T-cell (primary cell): ENCODE measurements at places on chromosomes 4 and X.

GRCh38 chrX:53047228-53047627, 1.4 kb upstream of the GPR173 start:
- DNase-seq: no peak

DNA sequence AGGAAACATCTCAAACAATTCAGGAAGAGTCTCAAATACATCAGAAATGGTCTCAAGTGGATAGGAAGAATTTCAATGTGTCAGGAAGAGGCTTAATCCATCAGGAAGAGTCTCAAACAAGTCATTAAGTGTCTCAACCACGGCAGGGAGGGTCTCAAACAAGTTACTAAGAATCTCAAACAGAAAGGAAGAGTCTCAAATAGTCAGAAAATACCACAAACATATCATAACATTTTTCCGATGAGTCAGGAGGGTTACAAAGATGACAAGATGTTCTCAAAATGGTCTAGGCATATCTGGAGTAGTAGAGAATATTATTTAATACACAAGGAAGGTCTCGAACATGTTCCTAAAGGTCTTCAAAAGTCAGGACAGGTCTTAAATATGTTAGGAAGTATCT, 109.3 kb upstream of the USP9X start:
- no peak for DNase-seq

- DNase-seq: no peak
Measured at GRCh38 chr4:83605744-83606172, 69.8 kb downstream of the GPAT3 start.

DNA sequence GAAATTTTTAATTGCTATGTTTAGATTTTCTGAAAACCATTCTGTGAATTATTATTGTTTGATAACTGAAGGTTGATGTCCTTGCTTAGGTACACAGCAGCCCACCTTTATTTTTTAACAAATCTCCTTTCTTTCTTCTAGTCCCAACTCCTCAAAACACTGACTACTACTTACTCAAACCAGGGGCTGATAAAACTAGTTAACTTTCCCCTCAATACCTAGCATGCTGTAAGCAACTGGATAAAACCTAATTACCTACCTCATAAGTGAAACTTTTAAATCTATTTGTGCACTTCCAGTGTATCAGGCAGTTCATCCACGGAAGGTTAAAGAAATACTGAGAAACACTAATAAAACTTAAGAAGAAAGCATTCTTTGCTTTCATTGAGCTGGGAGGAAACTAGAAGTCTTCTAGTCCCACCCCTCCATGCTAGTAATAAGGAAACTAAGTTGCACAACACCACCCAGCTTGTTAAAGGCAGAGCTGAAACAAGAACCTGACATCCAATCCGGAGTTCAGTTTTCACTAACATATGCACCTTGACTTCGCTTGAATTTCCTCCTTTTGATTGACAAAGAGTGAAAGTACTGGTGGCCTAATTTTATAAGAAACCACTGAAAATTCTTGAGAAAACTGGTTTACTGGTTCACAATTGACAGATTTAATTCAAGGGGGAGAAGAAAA, 180.2 kb upstream of the TET2 start:
- no peak for DNase-seq

- DNase-seq: no peak
Measured at GRCh38 chr4:5638316-5638715, 70.0 kb downstream of the EVC2 start.
